ENCODE measurements at places on chromosomes 16 and 17. TPM values are rescaled to one million over a fixed set of nuclear protein-coding genes. Genes with fewer than 3 reads are reported as not detected.

DNA sequence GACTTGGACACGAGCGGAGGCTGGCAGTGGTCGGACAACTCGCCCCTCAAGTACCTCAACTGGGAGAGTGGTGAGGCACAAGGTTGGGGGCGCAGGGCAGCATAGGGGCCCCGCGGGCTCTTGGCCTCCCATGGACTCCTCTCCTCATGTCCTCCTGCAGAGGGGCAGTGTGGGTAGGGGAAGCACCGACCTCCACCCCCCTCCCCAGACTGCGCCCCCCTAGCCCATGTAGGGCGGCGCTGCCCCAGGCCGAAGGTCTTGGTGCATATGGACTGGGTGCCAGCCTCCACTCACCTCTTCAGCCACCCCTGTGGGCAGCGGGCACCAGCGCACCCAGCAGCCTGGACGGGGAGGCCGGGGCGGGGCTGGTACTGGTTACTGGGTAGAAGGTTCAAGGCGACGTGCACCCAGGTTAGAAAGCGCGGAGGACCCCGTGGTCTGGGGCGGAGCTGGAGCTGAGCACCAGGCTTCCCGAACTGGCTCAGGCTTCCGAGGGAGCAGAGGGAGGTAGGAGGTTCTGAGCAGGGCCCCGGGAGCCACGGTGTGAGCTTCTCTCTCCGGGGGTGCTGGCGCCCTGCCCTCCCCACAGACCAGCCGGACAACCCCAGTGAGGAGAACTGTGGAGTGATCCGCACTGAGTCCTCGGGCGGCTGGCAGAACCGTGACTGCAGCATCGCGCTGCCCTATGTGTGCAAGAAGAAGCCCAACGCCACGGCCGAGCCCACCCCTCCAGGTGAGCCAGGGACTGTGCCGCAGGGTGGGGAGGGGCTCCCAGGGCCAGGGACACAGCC is 39.5 kb downstream of the MRC2 start:
- DNase-seq = no peak

TNP2 gene
- polyA plus RNA-seq = not detected

DNA sequence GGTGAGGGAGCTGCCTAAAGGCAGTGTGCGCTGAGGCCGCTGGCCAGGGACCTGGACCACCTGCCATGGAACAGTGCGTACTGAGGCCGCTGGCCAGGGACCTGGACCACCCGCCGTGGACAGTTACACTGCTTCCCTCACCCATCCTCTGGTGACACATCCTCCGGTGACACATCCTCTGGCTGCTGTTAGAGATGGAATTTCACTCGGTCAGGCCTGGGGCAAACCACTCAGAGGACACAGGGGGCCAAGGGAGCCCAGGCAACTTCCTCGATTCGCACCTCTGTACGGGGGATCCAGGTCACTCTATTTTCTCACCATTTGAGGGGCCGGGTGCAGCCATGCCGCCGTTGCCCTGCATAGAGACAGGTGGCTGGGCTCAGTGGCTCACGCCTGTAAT is 32.4 kb upstream of the RPTOR start:
- DNase-seq = peak; percentile 79

SPNS3 gene
- not detected for polyA plus RNA-seq

- DNase-seq = peak; percentile 16
These were observed 405 bp upstream of the CBLN1 start for GRCh38 chr16:49281843-49282642.

DNA sequence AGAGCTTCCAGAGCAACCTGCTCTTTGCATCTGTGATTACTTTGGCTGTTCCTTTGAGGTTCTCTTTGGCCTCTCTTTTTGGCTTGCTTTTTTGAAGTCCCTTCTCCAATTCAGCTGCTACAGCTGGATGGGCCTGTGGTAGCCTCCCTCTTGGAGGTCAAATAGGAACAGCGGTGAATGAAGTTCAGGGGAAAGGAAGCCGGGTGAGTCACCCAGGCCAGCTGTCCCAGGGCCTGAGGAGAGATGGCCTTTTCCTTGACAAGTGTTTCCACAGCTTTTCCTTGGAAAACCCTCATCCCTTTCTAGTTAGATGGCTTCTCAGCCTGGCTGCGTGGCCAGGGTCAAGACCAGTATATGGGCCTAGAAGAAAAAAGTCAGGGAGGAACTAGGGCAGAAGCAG is 103.1 kb downstream of the STX8 start:
- DNase-seq = peak; percentile 55

DNA sequence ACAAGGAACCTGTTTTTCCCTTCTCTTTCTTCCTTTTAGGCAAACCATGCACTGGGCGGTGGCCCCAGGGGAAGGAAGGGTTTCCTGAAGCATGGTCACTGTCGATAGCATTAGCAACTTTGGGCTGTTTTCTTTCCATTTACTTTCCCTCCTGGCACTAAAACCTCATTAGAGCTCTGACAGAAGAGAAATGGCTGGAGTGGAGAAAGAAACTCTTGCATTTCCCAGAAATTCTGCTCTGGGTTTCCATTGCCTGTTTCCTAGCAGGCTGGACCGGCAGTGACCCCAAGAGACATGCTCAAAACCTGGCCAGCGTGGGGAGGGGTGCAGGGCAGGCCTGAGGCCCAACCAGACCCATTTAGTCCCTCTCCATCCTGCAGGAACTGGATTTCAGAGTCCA is 230.7 kb upstream of the CCL2 start:
- DNase-seq = no peak

DNA sequence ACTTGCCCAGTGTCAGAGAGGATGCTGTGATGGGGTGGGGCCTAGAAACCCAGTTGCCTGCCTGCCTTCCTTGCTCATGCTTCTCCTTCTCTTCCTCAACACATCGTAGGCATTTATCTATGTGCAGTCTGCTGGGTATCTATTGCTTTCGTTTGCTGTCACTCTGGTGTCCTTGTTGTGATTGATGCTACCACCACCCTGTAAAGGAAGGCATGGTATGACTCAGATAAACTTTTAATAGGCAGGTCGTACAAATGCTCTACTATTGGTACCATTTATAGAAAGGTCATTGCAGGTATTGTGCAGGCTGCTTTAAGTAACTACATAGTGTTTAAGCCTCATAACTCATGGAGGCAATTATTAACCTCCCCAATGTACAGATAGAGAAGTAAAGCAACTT is 368.9 kb downstream of the UTP18 start:
- DNase-seq = no peak

DNA sequence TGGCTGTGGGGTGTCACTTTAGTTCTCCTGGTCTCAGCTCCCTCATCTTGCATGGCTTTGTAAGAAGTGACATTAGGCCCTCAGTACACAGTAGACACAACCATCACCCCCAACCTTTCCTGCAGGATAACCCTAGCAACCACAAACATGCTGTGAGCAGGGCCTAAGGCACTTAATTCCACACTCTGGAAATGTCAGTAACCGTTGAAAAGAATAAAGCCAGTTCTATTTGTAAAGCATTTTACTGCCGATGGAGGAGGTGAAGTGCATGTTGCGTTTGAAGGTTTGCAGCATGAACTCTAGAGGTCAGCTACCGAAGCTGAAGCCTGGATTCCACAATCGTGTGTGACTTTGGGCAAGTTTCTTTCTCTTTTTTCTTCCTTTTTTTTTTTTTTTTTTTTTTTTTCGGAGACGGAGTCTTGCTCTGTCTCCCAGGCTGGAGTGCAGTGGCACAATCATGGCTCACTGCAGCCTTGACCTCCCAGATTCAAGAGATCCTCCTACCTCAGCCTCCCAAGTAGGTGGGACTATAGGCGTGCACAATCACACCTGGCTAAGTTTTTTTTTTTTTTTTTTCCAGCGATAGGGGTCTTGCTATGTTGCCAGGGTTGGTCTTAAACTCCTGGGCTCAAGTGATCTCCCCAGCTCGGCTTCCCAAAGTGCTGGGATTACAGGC is 26.1 kb upstream of the TOB1 start:
- DNase-seq = no peak

DNA sequence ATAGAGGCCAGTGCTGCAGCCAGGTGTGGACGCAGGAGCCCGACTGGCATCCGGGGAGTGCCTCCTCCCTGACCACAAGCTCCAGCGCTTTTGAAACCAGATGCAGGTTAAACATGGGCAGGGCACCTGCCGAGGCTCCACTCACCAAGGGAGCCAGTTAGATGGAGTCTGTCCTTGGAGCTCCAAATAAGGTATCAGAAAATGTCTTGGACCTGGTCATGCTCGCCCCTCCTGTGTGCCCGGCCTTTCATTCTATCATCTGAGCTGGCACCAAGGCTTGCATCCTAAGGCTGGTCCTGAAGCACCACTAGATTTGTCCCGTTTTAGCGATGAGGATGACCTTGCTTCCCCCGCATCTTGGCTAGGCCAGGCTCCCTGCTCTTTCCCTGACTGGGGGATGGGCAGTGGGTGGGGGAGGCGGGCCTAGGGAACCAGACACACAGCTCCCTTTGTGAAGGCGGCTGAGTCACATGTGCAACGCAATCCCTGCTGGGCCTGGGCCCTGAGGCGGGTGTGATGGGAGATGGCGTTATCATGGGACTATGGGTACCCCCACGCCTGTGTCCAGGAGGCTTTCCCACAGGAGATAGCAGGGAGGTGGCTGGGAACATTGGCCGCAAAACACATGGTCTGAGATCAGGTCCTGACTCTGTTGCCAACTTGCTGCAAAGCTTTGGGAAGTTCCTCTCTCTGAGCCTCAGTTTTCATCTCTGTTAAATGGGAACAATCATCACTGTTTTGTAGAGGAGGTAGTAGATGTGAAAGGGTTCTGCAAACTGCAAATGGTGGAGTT is 5.0 kb upstream of the ADGRG1 start:
- DNase-seq = peak; percentile 52

GRCh38 chr17:28523876-28524275 is 17.7 kb downstream of the FOXN1 start:
- no peak for DNase-seq

EVI2B gene
- 0.17 TPM for polyA plus RNA-seq

GRCh38 chr17:12977008-12977751 is 40.6 kb downstream of the ELAC2 start:
- peak; percentile 22 for DNase-seq

DNA sequence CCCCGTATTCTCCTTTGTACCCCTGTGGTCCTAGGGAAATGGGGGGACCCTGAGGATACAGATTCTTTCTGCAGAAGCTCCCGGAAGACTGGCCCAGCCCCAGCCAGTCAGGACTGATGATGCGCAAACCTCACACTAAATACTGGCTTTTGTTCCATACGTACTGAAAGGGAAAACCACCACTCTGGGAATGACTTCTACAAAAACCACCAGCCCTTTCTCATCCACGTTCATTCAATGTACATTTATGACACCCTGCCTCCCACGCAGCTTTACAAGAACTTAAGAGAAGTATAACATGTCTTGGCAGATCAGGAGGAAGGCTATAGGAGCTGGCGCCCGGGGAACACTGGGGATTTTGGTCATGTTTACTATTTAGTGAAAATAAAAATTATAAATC is 70.6 kb downstream of the MARCHF10 start:
- DNase-seq = no peak

DNA sequence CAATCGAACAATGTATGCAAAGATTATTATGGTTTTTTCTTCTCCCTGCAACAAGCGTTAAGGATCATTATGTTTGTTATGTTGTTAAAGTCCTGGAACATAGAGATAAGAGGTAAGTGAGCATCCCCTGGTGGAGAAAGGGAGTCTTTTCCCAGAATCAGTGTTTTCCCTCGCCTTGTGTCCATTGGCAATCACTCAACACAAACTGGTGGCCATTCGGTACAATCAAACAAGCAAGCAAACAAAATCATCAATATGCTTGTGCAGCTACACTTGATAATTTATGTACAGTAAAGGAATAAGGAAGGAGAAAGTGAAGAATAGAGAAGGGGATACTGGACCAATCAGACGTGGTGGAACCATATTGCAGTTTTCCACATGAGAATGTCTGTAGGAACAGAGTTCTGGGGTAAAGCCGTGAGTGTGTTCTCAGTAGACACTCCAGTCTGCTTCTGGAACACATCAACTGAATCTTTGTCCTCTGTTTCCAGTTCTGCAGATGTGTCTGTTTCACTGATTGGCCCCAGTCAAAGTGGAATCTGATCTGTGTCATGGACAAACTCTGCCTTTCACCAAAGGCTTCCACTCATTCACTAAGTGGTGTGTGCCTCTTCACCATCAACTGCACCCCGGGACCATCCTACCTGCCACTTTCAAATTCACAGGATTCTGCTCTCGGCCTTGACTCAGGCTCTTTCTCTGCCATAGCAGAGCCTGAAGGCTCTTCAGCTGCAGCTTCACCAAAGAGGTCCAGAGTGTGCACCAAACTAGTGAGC is 169.5 kb downstream of the AHSP start:
- peak; percentile 53 for DNase-seq

GRCh38 chr17:73591296-73592078 is 52.8 kb downstream of the SDK2 start:
- no peak for DNase-seq

DNA sequence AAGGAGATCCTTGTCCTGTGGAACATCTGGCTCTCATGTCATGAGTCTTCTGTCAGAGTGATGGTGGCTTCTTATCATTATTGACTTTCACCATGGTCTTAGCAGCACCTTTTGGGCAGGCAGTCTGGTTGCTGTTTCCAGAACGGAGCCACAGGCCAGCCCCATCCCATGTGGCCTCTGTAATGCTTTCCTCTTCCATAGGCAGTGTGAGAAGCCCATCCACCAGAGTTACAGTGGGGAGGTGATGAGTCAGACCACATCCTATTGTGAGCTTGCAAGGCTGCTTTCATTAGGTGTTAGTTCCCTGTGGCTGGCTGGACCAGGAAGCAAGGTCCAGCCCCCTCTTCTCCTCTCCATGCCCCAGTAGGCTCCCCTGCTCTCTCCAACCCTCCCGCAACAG is 30.8 kb upstream of the SPACA3 start:
- DNase-seq = no peak

DNA sequence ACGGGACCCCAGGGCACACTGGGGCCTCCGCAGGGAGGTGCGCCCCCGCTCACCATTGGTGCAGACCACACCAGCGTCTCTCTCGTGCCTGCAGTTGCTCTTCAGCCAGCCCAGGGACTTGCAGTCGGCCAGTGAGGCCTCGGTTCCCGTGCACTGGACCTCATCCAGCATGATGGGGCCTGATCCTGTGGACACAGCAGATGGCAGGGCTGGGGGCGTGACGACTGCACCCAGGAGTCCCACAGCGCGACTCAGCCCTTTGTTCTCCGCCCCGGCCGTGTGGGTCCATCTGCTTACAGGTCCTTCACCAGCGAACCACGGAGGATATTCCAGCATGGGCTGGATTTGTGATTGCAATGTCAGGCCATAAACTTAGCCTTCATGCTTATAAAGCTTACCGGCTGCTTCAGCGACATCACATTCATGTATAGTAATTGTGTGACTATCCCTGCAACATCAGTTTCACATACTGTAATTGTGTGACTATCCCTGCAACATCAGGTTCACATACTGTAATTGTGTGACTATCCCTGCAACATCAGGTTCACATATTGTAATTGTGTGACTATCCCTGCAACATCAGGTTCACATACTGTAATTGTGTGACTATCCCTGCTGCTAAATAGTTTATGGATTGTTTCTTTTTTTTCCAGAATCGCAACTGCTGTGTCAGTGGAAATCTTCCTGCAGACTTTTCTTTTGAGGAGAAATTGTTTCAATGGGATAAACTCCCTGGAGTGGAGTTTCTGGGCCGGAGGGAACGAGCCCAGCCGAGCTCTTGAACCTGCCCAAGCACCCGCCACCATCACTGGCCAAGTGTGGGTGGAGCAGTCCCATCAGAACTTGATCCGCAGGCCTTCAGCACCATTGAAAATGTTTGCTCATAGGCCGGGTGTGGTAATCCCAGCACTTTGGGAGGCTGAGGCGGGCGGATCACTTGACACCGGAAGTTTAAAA is 4.8 kb downstream of the LGALS3BP start:
- peak; percentile 84 for DNase-seq

Measured in IMR-90 (cell line).